ACHN (cell line): ENCODE measurements at places on chromosomes 1 and 21.

- no peak for DNase-seq
These were observed 213.5 kb upstream of the IRF2BP2 start for GRCh38 chr1:234823191-234824176.

- DNase-seq, result peak; percentile 79
These were observed 503.9 kb upstream of the USP24 start for GRCh38 chr1:55718758-55719671.

- no peak for DNase-seq
These were observed 754.6 kb downstream of the MRPL39 start for GRCh38 chr21:24852610-24853195.

DNA sequence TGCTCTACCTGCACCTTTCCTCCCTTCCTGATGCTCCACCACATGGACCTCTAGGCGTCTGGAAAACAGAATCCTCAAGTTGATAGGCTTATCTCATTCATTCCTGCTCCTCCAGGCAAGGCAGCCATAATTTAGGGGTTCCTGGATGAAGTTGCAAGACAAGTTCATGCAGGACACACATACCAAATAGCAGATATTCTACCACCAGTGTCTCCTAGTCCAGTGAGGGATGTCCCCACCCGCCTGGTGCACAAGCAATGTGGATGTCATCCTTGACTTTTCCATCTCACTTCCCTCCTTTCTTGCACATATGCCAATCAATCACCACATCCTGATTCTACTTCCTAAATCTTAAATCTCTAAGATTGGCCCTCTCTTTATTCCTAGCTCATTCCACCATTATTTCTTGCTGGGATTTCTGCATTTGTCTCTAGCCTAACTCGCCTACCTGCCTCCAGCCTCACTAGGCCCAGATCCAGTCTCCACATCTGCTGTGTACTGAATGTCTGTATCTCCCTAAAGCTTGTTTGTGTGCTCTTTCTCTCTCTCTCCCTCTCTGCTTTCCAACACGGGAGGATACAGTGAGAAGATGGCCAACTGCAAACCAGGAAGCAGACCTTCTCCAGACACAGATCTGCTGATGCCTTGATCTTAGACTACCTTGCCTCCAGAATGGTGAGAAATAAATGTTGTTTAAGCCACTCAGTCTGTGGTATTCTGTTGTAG, 40.5 kb downstream of the CD34 start:
- DNase-seq, result no peak

DNA sequence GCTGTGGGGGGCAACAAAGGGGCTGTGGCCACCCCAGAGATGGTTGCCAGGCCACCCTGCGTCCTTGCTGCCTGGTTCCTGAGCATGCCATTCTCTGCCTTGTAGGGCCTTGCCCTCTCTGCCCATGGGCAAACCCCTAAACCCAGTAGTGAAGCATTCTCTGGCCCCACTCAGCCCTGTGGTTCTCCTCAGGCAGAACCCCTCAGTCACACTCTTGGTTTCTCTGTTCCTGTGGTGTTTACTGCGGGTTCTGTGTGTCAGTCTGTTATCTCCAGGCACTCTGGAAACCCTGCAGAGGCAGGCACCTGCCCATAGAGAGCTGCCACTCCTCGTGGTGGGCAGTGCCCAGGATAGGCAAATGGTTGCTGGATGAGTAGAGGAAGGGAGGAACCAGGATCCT, 41.1 kb upstream of the IL19 start:
- no peak for DNase-seq

DNA sequence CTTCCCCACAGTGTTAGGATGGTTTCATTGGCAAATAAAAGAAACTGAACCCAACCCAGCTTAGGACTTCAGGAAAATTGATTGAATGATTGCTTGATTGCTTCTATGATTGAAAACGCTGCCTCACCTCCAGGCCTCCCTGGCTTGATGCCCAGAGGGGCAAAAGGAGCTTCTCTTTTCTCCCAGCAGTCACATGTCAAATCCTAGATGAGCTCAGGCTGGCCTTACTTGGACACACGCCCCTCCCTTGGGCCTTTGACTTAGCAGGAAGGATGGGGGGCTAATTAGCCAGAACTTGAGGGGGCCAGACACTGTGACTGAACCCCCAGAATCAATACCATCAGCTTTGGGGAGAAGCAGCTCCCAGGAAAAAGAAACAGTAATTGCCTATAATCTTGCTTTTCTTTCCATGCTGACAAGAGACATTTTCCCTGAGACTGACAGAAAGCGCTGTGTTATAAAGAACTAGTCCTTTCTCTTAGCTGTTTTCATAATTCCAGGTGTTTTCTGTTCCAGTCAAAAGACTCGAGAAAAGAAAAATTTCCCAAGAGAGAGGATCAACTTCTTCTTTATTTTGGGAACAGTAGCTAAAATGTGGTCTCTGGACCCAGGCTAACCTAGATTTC, 50.8 kb upstream of the ATP5PO start:
- no peak for DNase-seq

GRCh38 chr21:14243874-14244273, 27.9 kb downstream of the RBM11 start:
- DNase-seq, result no peak

GRCh38 chr1:149849947-149850360, 49.4 kb upstream of the BOLA1 start:
- DNase-seq, result no peak

GRCh38 chr1:237287876-237288521, 246.0 kb downstream of the RYR2 start:
- DNase-seq, result no peak

DNA sequence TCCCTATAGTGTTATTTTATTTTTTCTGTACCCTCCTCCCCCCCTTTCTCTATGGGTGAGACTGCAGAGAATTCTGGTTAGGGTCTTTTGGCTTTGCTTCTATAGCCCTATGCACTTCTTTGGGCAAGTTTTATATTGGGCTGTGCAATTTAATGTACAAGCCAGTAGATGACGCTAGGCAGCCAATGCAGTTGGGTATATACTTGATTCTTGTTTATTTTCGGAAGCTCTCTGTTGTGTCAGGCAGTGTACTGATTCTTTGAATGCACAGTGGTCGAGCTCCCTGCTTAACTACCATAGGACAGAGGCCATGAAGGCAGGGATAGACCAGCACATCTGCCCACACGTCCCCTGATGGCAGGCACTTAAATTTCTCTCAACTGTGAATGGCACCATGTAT, 34.1 kb upstream of the GPR52 start:
- peak; percentile 59 for DNase-seq

DNA sequence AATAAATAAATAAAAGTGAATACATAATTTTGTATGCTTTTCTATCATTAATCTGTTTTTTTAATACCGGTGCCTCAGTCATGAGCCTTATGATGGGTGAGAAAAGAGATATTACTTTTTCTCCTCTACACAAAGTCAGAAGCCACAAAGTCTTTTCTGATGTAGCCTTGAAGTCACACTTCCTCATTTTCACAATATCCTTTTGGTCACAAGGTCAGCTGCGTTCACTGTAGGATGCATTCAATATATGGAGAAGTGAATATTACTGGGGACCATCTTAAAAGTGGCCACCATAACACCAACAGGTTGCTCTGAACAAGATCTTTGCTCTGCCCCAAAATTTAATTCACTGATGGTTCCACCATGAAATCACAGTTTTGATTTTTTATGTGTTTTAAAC, 83.3 kb upstream of the TNR start:
- DNase-seq, result no peak

DNA sequence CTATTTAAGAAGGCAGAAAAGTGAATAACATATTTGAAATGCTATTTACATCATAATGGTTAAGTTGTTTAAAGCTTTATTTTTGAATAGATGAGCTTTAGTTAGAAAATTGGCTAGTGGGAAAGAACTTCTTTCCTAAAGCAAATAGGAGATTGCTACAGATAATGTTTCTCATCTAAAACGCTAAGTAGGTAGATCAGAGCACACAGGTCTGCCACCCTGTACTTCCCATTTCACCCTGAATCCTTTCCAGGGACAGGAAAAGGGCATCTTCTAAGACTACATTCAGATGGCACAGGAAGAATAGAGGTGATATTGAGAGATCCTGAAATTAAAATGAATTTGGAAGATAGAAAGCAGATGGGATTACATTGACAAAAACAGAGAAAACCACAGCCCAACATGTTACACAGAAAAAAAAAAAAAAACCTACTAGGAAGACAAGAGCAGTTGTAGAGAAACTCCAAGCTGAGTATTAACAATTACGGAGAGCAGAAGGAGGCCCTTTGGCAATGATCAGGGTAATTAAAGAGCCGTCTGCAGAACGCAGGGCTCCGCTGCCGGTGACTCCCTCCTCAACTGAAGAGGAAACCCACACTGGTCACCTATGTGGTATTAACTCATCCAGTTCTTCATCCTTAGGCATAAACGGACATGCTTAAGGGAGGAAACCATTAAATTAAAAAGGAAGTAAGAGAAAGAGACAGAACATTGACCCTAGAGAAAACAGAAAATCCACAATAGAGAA, 53.6 kb upstream of the MAP10 start:
- no peak for DNase-seq

DNA sequence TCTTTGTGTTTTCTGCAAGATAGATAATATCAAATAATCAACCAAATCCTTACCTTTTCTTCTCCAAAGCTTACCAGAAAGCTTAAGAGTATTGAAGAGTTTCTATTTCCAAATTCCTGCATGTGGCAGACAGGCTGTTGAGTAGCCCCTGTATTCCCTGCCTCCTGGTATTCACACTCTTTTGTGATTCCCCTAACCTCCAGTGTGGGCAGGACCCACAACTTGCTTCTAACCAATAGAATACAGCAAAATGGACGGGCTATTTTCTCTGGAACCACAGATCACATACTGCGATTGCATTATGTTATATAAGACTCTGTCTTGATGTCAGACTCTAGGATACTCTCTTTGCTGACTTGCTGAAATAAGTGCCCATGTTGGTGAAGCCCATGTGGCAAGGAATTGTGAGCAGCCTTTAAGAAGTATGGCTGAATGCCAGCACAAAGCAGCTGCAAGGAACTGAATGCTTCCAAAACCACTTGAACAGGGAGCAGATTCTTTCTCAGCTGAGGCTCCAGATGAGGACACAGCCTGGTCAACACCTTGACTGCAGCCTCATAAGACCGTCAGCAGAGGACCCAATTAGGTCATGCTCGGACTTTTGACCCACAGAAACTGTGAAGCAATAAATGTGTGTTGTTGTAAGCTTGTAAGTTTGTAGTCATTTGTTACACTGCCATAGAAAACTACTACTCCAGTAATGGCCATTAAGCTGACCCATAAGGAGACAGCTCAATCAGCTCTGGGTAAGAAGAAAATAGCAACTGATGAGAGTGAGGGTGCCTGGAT, 47.9 kb upstream of the PLXNA2 start:
- DNase-seq, result no peak

GRCh38 chr1:28111157-28111556, 22.7 kb upstream of the EYA3 start:
- no peak for DNase-seq

GRCh38 chr1:172948457-172948856, 102.3 kb downstream of the TNFSF18 start:
- DNase-seq, result peak; percentile 38

DNA sequence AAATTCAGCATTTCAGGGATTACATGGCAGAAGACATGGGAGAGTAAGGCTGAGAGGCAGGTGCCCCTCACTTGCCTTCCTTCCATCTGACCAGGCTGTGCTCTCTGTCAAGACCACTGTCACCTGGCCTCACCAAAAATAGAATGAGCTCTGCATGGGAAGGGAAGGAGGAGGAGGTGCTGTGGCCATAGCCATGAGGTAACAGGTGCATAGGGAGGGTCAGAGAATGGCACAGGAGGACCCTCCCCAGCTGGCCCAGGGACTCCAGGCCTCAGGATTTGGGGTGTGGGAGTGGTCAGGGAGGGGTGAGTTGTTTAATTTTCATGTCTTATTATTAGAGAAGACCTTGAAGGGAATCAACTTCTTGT, 192.3 kb downstream of the FCRL5 start:
- DNase-seq, result no peak

GRCh38 chr1:26225033-26225831, 8.8 kb upstream of the CEP85 start:
- peak; percentile 2 for DNase-seq

DNA sequence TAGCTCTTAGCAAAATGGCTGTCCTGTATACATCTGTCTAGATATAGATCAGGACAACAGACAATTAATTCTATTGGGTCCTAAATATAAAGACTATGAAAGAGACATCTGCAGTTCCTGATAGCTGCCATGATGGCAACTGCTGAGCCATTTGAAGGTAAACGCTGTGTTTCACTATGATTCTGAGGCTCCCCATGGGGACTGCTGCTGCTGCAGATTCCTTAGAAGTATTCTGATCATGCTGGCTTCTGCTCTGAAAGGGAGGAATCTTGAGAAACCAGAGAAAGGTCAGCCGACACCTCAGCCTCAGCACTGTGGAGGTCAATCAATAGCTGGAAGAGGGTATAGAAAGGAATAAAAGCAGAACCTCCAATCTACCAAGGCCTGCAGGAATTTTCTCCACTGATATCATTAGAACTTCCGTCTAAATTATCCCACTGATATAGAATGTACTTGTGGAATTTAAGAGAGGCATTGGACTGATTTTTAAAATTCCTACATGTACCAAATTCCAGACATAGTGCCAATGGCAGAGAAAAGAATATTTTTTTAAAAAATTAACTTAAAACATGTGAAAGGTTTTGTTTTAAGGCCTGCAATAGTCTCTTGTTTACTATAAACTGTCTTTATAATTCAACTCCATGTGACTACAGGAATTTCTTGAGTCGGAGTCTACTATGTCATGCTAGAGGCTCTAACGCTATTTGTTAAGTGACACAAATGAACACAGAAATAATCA, 53.2 kb downstream of the DDAH1 start:
- DNase-seq, result no peak

GRCh38 chr1:230048922-230049321, 18.1 kb upstream of the GALNT2 start:
- DNase-seq, result no peak

DNA sequence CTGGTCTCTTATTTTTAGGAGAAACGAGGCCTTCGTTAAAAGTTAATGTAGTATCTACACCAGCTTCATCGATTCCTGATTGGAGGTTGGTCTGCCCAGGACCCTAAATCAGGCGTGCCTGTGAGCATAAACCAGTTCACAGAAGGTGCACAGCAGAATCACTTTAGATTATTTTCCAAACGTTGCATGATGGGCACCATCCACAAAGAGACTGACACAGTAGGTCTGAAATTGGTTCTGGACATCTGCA, 256 bp upstream of the TARBP1 start:
- no peak for DNase-seq

GRCh38 chr1:19925342-19926070, 2.1 kb upstream of the PLA2G2E start:
- no peak for DNase-seq

GRCh38 chr1:228849011-228849541, 113.8 kb downstream of the RHOU start:
- no peak for DNase-seq

DNA sequence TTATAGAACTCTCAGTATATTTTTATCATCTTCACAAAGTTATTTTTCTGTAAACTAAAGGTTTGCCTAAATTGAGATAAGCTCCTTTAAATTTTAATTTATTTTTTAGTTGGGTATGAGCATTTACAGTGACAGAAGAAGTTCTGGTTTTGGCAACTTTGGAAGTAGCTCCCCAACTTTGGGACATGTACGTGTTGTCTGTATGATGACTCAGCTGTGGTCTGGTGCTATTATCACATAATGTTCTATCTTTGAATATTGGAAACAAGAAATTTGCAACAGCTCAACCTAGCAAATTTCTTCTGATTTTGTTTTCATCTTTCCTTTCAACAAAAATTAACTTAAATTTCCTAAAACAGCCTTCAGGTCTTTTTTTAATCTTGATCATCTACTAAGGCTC, 46.6 kb upstream of the C1orf105 start:
- DNase-seq, result no peak

- no peak for DNase-seq
These were observed 922 bp upstream of the FCRLB start for GRCh38 chr1:161720422-161720821.

GRCh38 chr1:205570796-205571537, 60.8 kb downstream of the ELK4 start:
- DNase-seq, result no peak
